ENCODE measurements at places on chromosomes 12 and 14.

DNA sequence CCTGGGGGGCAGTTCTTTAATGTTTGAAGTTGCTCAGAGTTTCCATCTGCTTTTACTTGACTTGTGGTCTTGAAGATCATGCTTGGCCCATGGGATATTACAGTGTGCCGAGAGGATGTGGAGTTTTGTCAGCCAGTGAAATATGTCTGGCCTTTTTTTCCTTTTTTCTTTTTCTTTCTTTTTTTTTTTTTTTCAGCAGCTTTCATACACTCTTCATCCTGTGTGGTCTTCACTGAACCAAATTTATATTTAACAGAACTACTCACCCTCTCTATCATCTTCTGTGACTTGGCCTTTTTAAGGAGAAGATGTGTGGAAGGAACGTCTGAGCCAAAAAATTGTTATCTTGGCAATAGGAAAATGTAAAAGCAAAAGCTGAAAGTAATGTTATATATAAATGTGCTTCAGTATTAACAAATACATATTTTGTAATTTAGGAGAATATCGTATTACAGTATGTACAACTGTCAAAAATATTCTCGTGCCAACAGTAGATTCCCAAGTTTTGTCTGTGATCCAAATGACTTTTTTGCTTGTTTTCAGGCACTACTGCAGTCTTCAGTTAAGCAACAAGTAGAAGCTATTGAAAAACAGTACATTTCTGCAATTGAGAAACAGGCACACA lies 200.6 kb downstream of the CCDC91 start:
- H3K27ac ChIP-seq, result no peak overlapping the region
- no peak overlapping the region for H3K4me3 ChIP-seq
- no peaks in the 10 kb centered on the region for H3K27me3 ChIP-seq
- no peaks in the 10 kb centered on the region for H3K4me1 ChIP-seq

- no peaks in the 10 kb centered on the region for H3K27me3 ChIP-seq
- no peak for DNase-seq
- H3K4me3 ChIP-seq, result no peak overlapping the region
- no peaks in the 10 kb centered on the region for H3K4me1 ChIP-seq
- no peak overlapping the region for H3K27ac ChIP-seq
Measured at GRCh38 chr12:90099288-90099687, 390.6 kb upstream of the ATP2B1 start.

- no peaks in the 10 kb centered on the region for H3K36me3 ChIP-seq
- H3K4me3 ChIP-seq, result no peak overlapping the region
- DNase-seq, result no peak
- no peaks in the 10 kb centered on the region for H3K27me3 ChIP-seq
- no peak overlapping the region for H3K27ac ChIP-seq
Measured at GRCh38 chr12:86216591-86216990, 39.6 kb downstream of the MGAT4C start.

GRCh38 chr12:104022786-104023185 lies 27.2 kb downstream of the GLT8D2 start:
- H3K36me3 ChIP-seq, result no peaks in the 10 kb centered on the region
- no peaks in the 10 kb centered on the region for H3K4me1 ChIP-seq
- no peak for DNase-seq
- no peak overlapping the region for H3K4me3 ChIP-seq
- no peak overlapping the region for H3K27ac ChIP-seq

DNA sequence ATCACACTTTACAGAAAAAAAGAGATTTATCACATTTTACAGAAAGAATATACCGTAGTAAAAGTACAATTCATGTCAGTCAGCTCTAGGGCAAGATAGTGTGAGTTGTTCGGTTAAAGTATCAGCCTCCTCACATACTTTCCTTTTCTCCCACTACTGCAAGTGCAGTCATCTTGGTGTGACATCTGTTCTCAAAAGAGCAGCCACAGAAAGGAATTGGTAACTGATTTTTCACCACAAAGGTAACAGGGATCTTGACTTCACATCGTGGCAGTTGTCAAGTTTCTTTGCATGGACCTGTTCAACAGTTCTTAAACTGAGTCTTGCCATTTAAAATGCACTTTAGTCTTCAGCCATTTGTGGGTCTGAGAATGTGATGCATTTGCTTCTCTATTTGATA lies 5.0 kb upstream of the E2F7 start:
- H3K4me3 ChIP-seq, result no peak overlapping the region
- no peak overlapping the region for H3K27ac ChIP-seq
- H3K27me3 ChIP-seq, result no peaks in the 10 kb centered on the region
- DNase-seq, result no peak
- H3K4me1 ChIP-seq, result no peaks in the 10 kb centered on the region
- H3K36me3 ChIP-seq, result no peaks in the 10 kb centered on the region

- H3K36me3 ChIP-seq, result no peaks in the 10 kb centered on the region
- H3K4me3 ChIP-seq, result no peak overlapping the region
- DNase-seq, result no peak
- no peak overlapping the region for H3K27ac ChIP-seq
- no peaks in the 10 kb centered on the region for H3K4me1 ChIP-seq
Measured at GRCh38 chr12:10771132-10771733, 31.2 kb downstream of the TAS2R7 start.

DNA sequence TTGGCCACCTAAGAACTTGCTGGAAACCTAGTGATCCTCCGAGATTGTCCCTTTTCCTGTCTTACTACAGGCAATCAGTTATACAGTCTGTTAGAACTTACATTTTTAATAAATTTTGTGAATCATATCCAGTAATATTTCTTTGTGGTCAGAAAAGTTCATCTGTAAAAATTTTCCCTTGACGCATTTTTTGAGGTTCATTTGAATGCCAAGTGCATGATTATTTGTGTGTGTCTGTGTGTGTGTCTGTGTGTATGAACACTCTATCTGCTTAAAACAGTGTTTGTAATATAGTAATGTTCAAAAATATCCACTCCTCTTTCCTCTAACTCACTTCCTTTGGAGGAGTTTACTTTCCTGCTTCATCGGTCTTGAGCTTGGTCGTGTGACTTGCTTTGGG lies 468.7 kb upstream of the FLRT2 start:
- H3K4me1 ChIP-seq, result no peaks in the 10 kb centered on the region
- H3K27ac ChIP-seq, result no peak overlapping the region
- H3K36me3 ChIP-seq, result no peaks in the 10 kb centered on the region
- H3K4me3 ChIP-seq, result no peak overlapping the region
- no peaks in the 10 kb centered on the region for H3K27me3 ChIP-seq

- DNase-seq, result no peak
- H3K27me3 ChIP-seq, result no peaks in the 10 kb centered on the region
- no peak overlapping the region for H3K27ac ChIP-seq
- H3K4me3 ChIP-seq, result no peak overlapping the region
- H3K36me3 ChIP-seq, result no peaks in the 10 kb centered on the region
- H3K4me1 ChIP-seq, result no peaks in the 10 kb centered on the region
Measured at GRCh38 chr12:128671528-128672042, 152.2 kb downstream of the SLC15A4 start.

GRCh38 chr12:84632556-84632955 lies 280.0 kb downstream of the SLC6A15 start:
- no peaks in the 10 kb centered on the region for H3K4me1 ChIP-seq
- DNase-seq, result peak; percentile 49
- H3K27ac ChIP-seq, result no peak overlapping the region
- no peaks in the 10 kb centered on the region for H3K27me3 ChIP-seq

DNA sequence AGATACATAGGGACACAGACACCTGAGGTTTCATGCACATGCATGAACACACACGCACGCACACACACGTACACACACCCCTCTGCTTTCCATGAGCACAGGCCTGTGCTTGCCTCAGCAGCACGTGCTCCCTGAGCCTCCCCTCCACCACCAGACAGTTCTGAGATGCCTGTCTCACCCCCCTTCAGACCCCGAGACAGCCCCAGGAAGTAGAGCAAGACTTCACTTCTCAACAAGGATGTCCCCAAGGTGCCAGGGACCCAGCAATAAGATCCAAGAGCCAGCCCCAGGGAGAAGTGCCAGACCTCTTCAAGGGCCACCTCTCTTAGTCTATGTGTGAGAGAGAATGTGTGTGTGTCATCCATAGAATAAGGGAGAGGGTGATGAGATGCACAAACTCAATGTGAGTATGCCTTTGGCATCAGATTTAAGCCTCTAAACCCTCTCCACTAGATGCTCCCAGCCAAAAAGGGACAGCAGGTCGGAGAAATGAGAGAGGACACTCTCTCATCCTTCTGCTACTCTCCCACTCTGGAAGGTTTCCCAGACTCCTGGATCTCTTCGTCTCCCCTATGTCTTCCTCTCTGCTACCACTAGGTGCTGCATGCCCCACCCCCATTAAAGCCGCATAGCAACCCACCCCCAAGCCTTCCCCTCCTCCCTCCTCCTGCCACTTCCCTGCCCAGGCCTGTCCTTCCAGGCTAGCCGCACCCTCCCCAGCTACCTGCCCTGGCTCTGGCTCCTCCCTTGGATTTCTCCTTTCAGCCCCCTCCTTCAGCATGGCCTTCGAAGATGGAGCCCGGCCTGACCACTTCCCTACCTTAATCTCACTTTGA lies 7.7 kb downstream of the RARG start:
- H3K4me1 ChIP-seq, result peaks cover 31% of the 10 kb centered on the region
- H3K4me3 ChIP-seq, result no peak overlapping the region
- H3K27ac ChIP-seq, result peak overlapping the region; percentile 75
- H3K27me3 ChIP-seq, result peaks cover 2% of the 10 kb centered on the region

- DNase-seq, result no peak
- peaks cover 10% of the 10 kb centered on the region for H3K36me3 ChIP-seq
- peaks cover 25% of the 10 kb centered on the region for H3K4me1 ChIP-seq
- peak overlapping the region; percentile 76 for H3K27ac ChIP-seq
- no peak overlapping the region for H3K4me3 ChIP-seq
- H3K27me3 ChIP-seq, result no peaks in the 10 kb centered on the region
Measured at GRCh38 chr12:120759591-120760348, 34.1 kb downstream of the ACADS start.

DNA sequence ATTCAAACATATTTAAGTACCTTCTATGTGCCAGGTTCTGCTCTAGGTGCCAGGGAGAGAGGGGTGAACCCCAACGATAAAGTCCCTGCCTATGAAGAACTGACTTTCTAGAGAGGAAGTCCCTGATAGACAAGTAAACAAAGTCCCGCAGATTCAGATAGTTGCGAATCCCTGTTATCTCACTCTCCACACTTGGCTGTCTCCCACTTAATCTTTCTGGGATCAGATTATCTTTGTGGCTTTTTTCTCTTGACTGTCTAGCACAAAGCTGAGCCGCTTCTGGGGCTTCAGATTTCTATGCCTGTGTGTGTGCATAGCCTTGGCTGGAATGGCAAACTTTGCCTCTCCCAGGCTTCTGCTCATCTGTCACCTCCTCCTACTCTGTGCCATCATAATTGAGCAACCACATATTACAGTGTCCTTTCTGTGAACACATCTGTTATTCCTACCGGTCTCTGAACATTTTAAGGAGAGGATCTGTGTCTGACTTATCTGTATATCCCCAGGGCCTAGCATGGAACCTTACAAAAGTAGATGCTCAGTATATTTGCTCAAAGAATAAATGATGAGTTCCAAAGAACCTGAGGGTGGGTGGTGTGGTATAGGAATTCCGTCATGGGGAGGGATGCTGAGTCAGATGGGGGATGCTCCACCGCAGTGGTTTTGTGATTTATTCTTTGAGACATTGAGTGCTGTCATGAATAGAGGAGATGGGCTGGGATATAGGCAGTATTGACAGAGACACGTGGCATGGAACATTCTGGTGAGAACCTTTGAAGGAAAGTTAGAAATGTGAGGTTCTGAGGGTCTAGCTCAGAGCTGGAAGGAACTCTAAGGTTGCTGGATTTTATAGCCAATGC lies 28.5 kb downstream of the RGS6 start:
- no peak for DNase-seq
- H3K36me3 ChIP-seq, result no peaks in the 10 kb centered on the region
- H3K27me3 ChIP-seq, result no peaks in the 10 kb centered on the region
- no peak overlapping the region for H3K4me3 ChIP-seq
- H3K27ac ChIP-seq, result no peak overlapping the region

DNA sequence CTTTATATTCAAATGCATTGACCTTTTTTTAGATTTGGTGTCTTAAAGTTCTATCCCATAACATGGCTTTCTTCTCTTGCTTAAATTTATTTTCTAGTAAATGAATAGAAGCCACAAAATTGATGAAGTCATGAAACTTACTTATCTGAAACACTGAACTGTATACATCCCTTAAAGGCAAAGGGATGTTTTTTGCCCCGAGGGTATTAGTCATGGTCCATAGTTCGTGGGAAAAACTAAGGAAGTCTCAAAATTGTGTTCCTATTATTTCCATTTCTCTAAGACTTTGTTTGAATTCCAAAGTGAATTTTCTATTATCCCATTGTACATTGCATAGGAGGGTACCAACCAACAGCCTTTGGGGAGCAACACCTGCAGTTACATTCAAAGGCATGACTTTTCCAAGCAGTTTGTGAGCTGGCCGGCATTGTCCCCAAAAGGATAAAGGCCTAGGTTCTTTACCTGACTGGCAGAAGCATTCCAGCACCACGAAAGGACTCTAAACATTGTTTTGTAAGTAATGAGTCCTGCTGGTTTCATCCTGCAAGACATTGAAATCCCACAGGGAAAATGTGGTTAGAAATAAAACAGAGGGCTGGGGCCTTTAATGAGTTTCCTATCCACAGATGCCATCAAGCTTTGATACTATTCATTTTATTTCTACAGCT lies 473.5 kb downstream of the PRKD1 start:
- no peak for DNase-seq
- H3K27ac ChIP-seq, result no peak overlapping the region
- no peaks in the 10 kb centered on the region for H3K27me3 ChIP-seq

DNA sequence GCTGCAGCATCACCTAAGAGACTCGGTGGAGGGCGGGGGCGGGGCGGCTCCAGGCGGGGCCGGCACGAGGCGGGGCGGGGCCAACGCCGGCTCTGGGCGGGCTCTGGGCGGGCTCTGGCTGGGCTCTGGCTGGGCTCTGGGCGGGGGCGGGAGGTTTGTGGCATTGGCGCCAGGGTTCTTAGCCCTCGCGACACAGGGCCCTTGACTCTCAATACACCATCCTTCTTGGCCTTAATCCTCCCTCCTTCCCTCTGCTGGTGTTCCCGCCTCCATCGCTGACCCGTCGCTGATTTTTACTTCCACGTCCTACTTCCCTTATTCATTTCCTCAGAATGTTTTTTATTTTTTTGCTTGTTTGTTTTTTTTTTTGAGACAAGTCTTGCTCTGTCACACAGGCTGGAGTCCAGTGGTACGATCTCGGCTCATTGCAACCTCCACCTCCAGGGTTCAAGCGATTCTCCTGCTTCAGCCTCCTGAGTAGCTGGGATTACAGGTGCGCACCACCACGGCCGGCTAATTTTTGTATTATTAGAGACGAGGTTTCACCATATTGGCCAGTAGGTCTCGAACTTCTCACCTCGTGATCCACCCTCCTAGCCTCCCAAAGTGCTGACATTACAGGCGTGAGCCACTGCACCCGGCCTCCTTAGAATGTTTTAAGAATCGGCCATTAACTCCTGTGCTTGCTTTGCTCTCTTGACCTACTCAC lies at the start of gene BLTP3B:
BLTP3B (minus strand) TSS at position 24 of the 709 bp plus-strand sequence. CDS start 239 bp downstream, outside the sequence.
- H3K4me1 ChIP-seq, result no peaks in the 10 kb centered on the region
- DNase-seq, result peak; percentile 81
- no peaks in the 10 kb centered on the region for H3K36me3 ChIP-seq
